CD4-positive, alpha-beta memory T cell (primary cell): ENCODE measurements at places on chromosomes 11 and 22.

- no peak for DNase-seq
Measured at GRCh38 chr11:69135420-69136363, 20.0 kb upstream of the SMIM38 start.

DNA sequence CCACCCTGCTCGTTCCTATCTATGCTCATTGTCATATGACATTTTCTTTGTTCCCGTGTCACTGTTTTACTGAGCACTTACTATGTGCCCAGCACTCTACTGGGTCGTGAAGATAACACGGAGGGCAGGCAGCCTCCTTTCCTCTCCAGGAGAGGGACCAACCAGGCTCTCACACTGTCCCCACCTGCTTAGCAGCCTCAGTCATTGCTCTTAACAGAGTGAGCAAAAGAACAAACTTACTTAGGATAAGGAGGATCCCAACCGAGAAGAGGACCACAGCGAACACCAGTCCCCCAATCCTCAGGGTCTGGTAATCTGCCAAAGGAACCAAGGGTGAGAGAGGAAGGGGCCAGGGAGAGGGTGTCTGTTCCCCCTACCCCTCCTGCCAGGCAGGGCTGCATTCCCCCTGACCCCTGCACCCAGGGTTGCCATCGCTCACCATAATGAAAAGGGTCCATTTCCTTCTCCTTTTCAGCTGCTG, 17.0 kb upstream of the FXYD2 start:
- DNase-seq: no peak

- DNase-seq: no peak
Measured at GRCh38 chr22:26214466-26214865, 45.2 kb downstream of the SEZ6L start.

DNA sequence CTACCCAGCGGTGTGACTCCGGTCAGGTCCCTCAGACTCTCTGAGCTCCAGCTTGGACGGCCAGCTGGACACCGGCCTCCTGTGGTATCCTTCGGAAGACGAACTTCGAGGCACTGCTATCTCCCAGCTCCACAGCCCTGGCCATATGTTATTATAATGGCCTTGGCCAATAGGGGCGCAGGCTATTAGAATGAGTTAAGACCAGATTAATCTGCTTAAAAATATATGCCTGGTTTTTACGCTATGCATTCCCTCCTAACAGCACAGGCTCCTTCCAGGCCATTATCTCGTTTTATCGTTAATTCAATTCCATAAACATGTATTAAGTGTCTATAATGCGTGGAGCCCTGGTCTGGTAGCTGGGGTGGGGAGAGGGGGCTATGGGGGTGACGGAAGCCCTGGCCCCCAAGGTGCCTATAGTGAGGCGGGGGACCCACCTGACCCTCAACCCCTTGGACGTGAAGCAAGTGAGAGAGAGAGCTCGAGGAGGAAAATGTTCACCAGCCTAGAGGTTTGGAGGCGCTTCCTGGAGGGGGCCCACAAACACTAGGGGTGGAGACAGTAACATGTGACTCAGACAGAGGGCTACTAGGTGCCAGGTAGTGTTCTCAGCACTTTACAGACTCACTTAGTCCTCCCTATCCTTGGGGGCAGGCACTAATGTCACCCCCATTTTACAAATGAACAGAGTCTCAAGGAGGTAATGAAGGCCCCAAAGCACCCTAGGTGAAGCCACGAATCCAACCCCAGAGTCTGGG, 37.5 kb upstream of the TCF20 start:
- DNase-seq: no peak

DNA sequence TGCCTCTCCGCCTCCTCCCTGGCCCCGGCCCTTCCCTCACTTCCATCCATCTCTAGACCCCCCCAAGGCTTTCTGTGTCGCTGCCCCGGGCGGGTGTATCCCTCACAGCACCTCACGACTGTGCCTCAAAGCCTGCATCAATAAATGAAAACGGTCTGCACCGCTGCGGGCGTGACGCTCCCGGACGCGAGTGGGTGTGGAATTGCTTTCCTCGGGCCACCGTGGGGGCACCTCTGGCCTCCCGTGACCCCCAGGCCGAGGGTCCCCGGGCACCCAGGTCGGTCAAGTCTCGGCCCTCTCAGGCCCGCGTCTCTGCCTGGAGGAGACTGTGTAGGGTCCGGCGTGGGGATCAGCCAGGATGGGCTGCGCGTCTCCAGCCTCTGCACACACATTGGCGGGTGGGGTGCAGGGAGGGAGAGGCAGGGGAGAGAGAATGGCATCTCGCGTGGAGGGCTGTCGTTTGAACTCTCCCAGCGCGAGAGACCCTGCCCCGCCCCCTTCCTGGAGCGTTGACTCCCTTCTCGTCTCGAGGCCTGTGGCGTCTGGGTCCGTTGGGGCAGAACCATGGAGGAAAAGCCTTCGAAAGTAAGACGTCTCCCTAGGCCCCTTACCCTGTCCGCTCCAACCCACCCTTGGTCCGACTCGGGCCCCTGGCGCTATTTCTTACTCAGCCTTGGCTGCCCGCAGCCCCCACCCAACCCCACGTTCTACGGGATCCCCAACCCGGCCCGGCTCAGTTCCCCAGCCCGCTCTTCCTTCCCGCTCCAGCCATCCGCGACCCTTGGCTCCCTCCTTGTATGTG, at the start of gene CATSPERZ:
Gene CATSPERZ (plus strand): TSS at position 512 of the 802 bp plus-strand sequence. CDS start 53 bp downstream, at position 565.
- DNase-seq: peak; percentile 39

DNA sequence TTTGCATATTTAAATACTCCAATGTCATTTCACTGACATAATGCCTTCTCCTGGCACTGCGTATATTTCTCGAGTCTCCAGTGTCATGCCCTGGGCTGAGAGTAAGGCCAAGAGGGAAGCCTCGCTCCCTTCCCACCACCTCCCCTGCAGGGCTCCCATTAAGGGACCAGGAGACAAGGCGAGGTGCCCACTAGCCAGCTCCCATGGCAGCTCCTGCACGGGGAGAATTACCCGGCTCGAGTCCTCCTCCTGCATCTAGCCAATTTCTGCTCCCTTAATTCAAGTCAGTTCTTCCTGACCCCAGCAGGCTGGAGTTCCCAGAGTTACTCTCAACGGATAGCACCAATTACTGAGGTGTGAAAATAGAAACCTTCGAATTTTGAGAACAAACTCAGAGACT, 31.9 kb downstream of the OPCML start:
- no peak for DNase-seq

DNA sequence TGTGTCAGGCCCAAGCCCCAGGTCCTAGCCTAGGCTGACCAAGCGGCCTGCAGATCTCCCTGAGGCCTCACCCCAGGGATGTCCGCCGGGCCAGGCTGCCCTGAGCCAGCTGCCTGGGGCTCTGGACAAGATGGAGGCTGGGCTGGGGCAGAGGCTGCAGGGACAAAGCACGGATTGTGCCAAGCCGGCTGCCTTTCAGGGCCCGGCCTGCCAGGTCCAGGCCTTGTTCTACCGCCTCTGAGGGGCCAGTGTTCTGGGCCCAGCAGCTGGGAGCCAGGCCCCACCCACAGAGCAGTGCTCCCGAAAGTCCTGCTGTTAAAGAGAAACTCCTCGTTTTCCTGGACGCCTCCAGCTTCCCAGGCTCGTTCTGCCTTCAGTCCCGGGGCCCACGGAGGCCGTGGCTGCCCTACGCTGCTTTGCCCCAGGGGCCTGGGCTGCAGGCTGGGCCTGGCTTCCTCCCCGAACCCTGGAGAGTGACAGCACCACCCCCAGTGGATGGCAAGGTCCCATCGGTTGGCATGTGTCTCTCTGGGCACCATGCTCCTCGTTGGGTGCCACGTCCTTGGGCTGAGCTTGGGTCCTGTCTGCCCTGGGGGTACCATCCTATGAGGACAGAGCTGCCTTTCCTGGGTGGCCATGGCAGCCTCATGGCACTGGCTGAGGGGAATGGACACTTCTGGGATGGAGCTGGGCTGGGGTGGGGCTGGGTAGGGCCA, 7.6 kb downstream of the BRSK2 start:
- DNase-seq: no peak

GRCh38 chr11:134047586-134047999, 21.3 kb upstream of the JAM3 start:
- no peak for DNase-seq

DNA sequence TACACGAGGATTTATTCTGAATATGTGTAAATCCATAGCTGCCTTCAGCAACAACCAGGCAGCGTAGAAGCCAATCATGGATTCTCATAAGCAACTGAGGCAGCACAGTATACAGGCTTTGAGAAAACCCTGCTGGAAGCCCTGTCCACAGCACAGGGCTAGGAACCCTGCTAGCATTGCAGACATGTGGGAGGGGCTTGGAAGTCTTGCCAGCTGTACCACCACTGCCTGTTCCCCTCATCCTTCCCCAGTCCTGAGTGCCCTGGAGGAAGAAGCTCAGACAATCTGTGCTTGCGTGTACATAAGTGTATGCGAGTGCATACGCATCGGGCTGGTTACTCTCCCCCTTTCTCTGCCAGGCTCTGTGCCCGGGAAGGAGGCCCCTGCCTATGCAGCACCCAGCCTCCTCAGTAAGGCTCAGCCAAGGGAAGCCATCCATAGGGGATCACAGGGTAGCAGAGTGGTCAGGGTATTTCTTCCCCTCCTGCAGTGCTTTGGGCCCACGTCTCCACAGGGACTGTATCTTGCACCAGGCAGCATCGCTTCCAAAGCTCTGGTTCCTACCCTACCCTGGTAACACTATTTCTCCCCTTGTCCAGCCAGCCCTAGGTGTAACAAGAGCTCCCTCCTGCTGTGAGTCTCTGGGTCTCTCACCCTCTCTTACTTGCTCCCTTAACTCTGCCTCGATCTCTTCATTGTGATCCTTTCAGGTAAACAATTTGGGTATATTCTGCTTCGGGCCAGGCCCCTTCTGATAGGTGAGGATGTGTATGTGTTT, 90.5 kb downstream of the GALNT18 start:
- no peak for DNase-seq

GRCh38 chr11:77332259-77332658, 30.8 kb upstream of the GDPD4 start:
- DNase-seq: no peak

GRCh38 chr11:6402561-6402981, 12.3 kb downstream of the SMPD1 start:
- DNase-seq: peak; percentile 91

DNA sequence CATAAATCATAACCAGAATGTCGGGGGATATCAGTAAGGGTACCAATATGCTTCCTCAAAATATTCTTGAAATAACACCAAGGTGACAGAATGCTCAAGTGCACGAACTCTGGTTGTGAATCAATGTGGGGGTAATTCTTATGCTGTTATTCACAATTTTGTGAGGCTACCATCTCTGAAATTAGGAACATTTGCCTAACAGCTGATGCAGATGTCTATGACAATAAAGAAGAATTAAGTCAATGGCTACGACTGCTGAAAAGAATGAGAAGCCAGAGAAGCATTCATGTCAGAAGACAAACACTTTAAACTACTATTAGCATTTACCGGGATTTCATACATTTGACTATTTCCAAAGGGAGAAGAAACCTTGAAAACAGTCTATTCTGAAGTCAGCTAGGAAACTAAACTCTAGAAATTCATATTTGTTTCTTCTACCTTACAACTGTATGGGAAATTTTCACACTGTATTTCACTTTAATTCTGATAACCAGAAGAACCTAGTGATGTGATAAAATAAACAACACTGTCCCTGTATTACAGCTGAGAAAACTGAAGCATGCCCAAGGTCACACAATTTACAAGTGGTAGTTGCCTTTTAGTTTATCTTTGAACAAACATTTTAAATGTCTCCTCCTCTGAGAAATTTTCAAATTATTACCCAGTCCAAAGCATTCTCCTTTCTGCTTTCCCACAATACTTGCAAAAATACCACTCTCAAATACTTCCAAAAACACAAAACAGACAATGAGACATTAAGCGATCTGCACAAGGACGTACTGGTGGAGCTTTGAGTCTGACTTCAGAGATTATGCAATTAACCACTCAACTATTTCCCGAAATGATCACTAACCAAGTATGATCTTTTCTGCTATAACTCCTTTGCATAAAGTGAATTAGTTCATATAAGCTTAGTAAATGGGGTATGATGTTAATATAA, 18.0 kb upstream of the ARHGAP32 start:
- DNase-seq: no peak

- DNase-seq: no peak
Measured at GRCh38 chr11:113270080-113270479, 44.3 kb upstream of the TTC12 start.

- DNase-seq: no peak
Measured at GRCh38 chr11:36792996-36793914, 195.2 kb upstream of the RAG2 start.

GRCh38 chr11:133809569-133810491, 35.5 kb downstream of the SPATA19 start:
- no peak for DNase-seq

GRCh38 chr22:46484156-46484860, 53.1 kb downstream of the CELSR1 start:
- no peak for DNase-seq

- no peak for DNase-seq
Measured at GRCh38 chr11:69008737-69009440, 4.2 kb downstream of the MRGPRF start.

DNA sequence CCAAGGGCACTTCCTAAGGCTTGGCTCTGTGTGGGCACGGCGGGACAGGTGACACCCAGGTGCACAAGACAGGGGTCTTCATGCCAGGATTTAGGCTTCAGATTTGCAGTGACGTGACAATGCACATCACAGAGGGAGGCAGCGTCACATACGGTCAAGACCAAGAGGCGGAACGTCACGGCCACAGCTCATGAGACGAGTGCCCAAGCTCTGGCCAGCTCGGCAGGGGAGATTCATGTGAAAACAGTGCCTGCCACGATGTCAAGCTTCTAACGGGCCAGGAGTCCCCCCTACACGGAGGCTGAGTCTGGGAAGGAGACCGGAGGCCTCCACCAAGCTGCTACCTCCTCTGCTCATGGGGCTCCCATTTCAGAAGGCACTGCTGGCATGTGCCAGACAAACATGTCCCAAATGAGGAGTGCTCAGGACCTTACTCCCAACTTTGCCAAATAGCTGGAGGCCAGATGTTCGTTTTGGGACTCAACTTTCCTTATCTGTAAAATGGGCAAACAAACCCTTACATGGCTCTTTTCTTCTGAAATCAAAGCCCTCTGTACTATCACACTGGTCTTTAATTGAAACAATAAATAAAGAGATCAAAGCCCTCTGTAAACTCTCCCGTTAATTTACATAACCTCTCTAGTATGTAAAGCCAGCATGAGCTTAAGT, 16.6 kb downstream of the VPS37C start:
- DNase-seq: no peak

DNA sequence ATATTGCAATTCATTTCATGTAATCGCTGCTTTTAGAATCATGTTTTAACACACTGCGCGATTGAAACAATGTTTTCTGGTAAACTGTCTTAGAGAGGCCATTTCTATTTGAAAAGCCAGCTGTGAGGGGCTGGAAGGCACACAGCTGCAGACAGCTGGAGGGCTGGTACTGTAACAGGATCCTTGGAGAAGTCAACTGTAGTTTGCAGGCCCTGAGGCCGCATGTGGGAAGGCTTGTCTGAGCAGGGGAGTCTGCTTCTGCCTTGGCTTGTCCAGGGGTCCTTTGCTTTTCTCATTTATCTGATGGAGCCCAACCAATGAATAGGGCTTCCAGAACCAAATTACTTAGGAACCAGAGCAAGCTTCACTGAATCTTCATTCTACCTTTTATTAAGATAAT, 313.5 kb downstream of the BLID start:
- DNase-seq: no peak
